ENCODE measurements at places on chromosomes 3 and 15.

- no peak for DNase-seq
Measured at GRCh38 chr3:132456136-132456535, 38.8 kb downstream of the DNAJC13 start.

GRCh38 chr15:73981761-73982221 lies 10.3 kb downstream of the STOML1 start:
- DNase-seq = no peak

DNA sequence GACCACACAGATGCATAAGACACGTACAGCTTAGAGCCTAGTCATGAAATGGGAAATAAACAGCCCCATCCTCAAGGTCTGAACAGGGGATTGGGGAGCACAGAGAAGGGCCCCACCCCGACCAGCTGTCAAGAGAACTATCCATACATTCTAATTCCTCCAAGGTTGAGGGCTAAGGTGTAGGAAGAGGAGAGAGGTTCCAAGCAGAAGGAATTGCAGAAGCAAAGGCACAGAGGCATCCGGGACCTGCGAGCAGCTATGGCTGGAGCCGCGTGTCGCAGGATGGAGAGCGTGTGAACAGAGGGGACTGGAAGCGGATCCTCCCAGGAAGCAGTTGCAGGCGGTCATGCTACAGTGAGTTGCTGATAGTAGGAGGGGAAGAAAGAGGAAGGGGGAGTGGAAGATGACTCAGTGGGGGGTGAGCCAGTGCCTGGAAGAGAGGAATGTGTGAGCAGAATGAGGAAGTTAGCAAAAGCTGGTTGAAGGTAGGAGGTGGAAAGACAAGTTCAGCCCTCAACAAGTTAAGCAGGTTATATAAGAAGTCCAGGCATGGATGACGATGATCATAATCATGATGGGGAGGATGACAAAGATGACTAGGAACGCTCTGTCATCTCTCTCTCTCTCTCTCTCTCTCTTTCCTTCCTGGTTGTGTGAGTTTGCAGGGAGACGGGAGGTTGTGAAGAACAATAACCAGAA lies 89.7 kb downstream of the LIPC start:
- DNase-seq = no peak

- no peak for DNase-seq
Measured at GRCh38 chr3:142278451-142278850, 53.1 kb upstream of the GK5 start.

- DNase-seq = no peak
Measured at GRCh38 chr3:138933981-138934691, 12.8 kb downstream of the FOXL2 start.

DNA sequence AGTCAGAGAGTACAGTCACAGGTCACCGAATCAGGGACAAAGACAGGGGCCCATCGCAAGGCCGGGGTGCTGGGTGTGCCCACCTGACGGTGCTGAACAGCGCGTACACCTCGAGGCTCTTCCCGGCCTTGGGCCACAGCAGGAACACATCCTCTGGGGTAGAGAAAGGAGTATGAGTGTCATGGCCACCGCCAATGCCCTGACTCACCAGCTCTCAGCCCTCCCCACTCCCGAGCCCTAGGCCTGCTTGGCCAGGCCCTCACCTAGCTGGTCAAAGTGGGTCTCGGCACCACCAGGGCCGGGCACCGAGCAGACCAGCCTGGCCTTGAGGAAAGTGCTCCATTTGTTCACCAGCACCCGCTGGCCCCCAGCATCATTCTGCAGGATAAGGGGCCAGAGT lies 4.2 kb downstream of the SEMA3G start:
- DNase-seq = no peak

- no peak for DNase-seq
Measured at GRCh38 chr3:139430493-139430892, 41.0 kb upstream of the COPB2 start.

All from stimulated activated CD8-positive, alpha-beta memory T cell treated with anti-CD3 and anti-CD28 coated beads, Interleukin-2, amount 100 ng/mL, for 48 hours (primary cell).